ENCODE measurements at places on chromosomes 13 and 19. TPM values are rescaled to one million over a fixed set of nuclear protein-coding genes. Genes with fewer than 3 reads are reported as not detected.

ING1 gene
- total RNA-seq, result 7.7 TPM

HS6ST3 gene
- 0.17 TPM for total RNA-seq

PBX4 gene
- total RNA-seq, result 1.5 TPM

RETN gene
- not detected for total RNA-seq

S1PR5 gene
- 1.1 TPM for total RNA-seq

ANKLE1 gene
- 1.3 TPM for total RNA-seq

BCAM gene
- 29.3 TPM for total RNA-seq

GAS6 gene
- 133 TPM for total RNA-seq

KL gene
- total RNA-seq, result not detected

IGFL3 gene
- total RNA-seq, result not detected

GIPR gene
- total RNA-seq, result not detected

EDDM13 gene
- not detected for total RNA-seq

TMIGD2 gene
- total RNA-seq, result 0.23 TPM

PRSS57 gene
- total RNA-seq, result not detected

ADGRE3 gene
- total RNA-seq, result not detected

SIAH3 gene
- total RNA-seq, result not detected

KCNN1 gene
- 0.51 TPM for total RNA-seq

MUC16 gene
- total RNA-seq, result 0.12 TPM

SCGB2B2 gene
- not detected for total RNA-seq

OR7C1 gene
- total RNA-seq, result not detected

AZU1 gene
- total RNA-seq, result not detected

AP1M2 gene
- 2.3 TPM for total RNA-seq

DPRX gene
- not detected for total RNA-seq

COG3 gene
- 12.5 TPM for total RNA-seq

TGFBR3L gene
- total RNA-seq, result not detected

ZNF44 gene
- 2.0 TPM for total RNA-seq

ERF gene
- 36.2 TPM for total RNA-seq

ZNF546 gene
- 1.9 TPM for total RNA-seq

TEX101 gene
- not detected for total RNA-seq

KLF2 gene
- total RNA-seq, result 19.6 TPM

NFIX gene
- total RNA-seq, result 89.2 TPM

FKBP8 gene
- total RNA-seq, result 317 TPM

LRRC25 gene
- 0.12 TPM for total RNA-seq

ZNF547 gene
- 2.1 TPM for total RNA-seq

ICAM1 gene
- total RNA-seq, result 55.2 TPM

FCAR gene
- total RNA-seq, result not detected

KDELR1 gene
- total RNA-seq, result 228 TPM

CCNA1 gene
- total RNA-seq, result 0.12 TPM

KLF1 gene
- total RNA-seq, result not detected

PRR22 gene
- 0.60 TPM for total RNA-seq

TDRD12 gene
- total RNA-seq, result not detected

RASGRP4 gene
- total RNA-seq, result 0.12 TPM

ZNF541 gene
- not detected for total RNA-seq

CGB3 gene
- total RNA-seq, result not detected

CD209 gene
- not detected for total RNA-seq

TMEM38A gene
- 0.34 TPM for total RNA-seq

ZNF266 gene
- total RNA-seq, result 7.7 TPM

OR4F17 gene
- total RNA-seq, result not detected

EEF1AKMT1 gene
- total RNA-seq, result 11.6 TPM

DCLK1 gene
- total RNA-seq, result 44.3 TPM

NLRP11 gene
- not detected for total RNA-seq

PSPN gene
- total RNA-seq, result 1.2 TPM
